ENCODE measurements at places on chromosomes 16 and 17.

DNA sequence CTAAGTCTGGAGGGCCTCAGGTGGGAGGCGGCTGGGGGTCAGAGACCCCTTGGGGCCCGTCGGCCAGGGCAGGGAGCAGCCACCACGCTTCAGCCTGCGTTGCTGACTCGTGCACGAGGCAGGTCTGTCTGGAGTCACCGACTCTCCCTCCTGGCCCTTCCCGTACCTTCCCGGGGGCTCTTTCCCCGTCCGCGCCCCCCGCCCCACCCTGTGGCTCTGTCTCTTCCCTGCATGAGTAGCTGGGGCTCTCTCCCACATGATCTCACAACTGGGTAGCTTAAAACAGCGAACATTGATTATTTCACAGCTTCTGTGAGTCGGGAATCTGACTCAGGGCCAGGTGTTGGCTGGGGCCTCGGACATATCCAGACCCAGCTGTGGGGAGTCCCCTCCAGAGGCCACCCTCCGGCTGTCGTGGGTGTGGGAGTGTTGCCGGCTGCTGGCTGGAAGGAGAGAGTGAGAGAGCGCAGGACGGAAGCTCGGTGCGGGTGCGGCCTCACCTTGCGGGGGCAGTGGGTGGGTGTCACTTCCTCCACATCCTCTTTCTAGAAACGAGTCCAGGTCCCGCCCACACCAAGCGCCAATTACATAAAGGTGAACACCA lies 17.3 kb downstream of the BAHCC1 start:
- DNase-seq = no peak

DNA sequence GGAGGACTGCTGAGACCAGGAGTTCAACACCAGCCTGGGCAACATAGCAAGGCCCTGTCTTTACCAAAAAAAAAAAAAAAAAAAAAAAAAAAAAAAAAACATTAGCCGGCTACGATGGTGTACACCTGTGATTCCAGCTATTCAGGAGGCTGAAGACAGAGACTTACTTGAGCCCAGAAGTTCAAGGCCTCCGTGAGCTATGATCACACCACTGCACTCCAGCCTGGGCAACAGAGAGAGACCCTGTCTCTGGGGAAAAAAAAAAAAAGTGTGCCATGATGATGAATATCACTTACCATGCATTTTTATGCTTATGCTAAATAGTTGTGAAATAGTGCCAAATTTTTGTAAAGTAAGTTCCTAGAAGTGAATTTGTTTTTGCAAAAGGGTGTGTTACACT lies 197.0 kb downstream of the LGALS9B start:
- DNase-seq = no peak

GRCh38 chr16:10849736-10850477 lies 27.1 kb upstream of the CIITA start:
- DNase-seq = no peak

DNA sequence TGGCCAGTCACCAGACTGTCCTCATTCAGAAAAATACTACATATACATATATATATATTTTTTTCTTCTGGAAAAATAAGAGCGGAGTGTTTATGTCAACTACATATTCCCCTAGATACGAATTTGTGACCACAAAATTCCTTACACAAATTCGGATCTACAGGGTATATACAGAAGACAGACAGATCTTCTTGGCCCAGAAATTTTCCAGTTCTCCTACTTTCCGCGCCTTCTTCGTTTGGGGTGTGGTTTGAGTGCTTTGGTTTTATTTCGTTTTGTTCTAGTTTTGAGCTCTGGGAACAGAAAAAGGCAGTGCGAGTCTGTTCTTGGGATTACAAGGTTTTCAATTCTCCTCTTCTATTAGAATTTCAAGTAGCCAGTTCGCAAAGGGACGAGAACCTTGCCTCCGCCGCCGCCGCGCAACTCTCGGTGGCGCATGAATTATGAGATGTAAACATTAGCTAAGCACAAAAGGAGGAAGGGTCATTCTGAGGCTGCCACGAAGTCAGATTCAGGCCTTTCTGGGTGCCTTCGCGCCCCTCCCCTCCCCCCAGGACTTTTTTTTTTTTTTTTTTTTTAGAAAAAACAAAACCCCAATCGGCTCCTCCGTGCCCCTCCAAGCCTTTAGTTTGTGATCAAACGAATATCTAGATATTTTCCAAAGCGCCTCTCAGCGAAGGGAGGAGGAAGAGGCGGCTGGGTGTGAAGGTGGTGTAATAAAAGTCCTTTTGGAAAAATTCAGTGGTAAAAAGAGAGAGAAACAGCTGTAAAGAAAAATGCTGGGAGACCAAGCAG lies 1.8 kb upstream of the HOXB4 start:
- DNase-seq = no peak

- DNase-seq = peak; percentile 37
Measured at GRCh38 chr16:86322283-86322682, 188.0 kb upstream of the FOXF1 start.

- DNase-seq = no peak
Measured at GRCh38 chr16:52731219-52731875, 184.4 kb upstream of the TOX3 start.

DNA sequence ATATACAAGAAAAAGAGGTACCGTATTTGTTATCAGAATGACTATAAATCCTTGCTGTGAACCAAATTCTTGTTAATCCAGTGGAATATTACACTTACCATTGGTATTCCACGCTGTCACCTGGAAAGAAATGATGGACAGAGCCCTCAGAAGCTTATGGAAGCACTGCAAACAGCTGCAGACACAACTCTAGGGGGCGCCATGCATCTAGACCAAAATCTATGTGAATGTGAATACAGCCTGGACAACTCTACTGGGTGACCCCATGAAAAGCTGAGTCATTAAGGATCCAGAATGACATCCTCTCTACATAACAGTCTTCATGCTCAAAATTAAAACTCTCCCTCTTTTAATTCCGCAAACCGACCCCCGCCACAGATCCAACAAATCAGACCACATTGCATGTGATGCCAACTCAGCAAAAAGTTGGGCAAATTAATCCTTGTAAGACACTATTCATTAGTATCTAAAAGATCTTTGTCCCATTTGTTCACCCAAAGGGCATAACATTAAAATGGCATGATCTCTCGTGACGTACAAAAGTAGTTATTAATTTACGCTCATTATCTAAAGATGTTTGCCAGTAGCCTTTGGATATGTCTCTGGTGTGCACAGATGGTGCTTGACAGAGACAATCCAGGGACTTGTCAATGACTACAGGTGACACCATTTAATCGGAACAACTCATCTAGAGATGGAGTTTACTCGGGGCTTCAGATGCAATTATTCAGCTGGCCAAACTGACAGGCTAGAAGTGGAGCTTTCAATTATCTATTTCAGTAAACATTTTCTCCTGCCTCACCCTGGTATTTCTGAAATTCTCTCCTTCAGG lies 552.7 kb upstream of the PSMD7 start:
- DNase-seq = no peak

GRCh38 chr17:36591434-36592315 lies at the start of gene DHRS11:
Gene DHRS11, plus strand, starts transcription at chr17:36591879. Its CDS starts 131 bp downstream, at chr17:36592010.
- peak; percentile 31 for DNase-seq

DNA sequence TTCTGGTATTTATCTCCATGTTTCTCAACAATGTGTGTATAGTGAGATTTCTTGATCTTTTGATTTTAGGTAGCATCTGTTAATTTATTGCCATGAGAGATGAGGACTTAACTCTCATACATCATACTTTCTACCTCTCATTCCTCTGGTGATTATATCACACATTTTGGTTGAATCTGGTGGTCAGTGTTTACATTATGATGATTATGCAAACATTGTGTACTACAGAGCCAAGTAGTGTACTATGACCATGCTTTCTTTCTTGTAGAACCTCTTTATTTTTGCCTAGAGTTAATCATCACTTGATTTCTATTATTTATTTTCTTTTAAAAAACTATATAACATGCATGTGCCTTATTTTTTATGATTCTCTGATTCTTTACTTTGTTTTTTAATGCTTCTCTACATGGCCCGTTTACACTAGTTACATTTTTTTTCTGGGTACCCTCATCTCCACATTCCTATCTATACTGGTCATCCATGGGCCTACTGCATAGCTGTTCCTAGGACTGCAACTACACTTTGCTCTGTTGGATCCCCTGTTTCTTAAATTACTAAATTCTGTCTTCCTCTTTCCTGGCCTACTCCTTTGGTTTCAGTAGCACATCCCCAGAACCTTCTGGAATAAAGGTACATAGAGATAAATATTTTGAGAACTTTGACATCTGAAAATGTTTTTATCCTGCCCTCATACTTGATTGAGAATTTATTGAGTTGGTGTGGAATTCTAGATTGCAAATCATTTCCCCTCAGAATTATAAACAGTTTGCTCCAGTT lies 63.0 kb upstream of the LRRC37A3 start:
- no peak for DNase-seq

DNA sequence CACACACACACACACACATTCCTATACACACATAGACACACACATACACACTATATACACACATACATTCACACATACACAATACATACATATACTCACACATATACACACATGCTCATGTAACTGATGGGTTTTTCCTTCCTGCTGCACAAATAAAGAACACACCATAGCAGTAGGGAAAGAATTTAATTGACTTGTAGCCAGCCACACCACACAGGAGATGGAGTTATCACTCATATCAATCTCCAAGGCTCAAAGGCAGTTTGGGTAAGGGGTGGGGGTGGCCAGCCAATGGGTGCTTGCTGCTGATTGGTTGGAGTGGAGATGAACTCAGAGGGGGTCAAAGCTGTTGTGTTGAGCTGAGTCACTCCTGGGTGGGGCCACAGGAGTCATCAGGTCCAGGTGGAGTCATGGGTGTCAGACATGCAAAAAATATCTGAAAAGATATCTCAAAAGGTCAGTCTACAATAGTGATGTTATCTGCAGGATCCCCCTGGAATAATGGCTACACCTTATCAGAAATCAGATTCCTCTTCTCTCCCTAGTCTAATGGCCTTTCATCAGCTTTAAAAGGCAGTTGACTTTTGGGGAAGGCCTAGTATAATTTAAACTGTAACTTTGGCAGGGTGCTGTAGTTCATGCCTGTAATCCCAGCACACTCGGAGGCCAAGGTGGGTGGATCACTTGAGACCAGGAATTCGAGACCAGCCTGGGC lies 46.1 kb downstream of the WSB1 start:
- peak; percentile 38 for DNase-seq

DNA sequence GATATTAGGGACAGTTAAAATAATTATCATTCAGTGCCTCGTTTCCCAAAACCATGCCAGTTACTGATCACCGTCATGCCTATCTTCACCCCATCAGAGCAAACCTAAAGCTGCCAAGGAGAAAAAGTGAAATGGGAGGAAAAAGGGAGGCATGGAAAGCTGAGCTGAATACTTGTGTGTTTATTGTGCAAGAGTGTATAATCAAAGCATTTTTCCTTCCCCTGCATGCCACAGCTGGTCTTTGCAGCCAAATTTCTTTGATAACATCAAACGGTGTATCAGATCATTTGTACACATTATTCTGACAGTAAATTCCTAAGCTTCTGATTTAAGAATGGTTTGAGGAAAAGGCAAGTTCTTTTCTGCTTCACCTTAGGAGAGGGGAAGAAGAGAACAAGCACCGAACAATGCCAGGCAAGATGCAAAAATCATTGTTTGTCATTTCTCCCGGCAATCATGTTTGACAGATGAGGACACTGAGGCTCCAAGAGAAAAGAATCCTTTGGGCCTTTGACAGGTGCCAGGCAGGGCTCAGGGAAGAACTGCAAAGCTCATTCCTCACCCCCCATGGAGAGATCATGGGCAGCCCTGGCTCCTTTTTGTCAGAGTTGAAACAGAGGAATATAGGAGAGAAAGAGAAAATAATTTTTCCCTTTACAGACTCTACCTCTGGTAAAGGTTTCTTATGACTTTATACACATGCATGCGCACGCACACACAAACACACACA lies 51.4 kb upstream of the ARHGAP44 start:
- no peak for DNase-seq
